NCI-H1436 treated with DMSO at 0.1 percent for 48 hours (cell line): ENCODE measurements at places on chromosomes 11 and 22.

GRCh38 chr11:12646478-12646877, 27.7 kb upstream of the TEAD1 start:
- DNase-seq = no peak

- DNase-seq = no peak
These were observed 42.8 kb downstream of the GLYAT start for GRCh38 chr11:58688789-58689503.

- DNase-seq = no peak
These were observed 344.5 kb downstream of the LARGE1 start for GRCh38 chr22:33575771-33576170.

DNA sequence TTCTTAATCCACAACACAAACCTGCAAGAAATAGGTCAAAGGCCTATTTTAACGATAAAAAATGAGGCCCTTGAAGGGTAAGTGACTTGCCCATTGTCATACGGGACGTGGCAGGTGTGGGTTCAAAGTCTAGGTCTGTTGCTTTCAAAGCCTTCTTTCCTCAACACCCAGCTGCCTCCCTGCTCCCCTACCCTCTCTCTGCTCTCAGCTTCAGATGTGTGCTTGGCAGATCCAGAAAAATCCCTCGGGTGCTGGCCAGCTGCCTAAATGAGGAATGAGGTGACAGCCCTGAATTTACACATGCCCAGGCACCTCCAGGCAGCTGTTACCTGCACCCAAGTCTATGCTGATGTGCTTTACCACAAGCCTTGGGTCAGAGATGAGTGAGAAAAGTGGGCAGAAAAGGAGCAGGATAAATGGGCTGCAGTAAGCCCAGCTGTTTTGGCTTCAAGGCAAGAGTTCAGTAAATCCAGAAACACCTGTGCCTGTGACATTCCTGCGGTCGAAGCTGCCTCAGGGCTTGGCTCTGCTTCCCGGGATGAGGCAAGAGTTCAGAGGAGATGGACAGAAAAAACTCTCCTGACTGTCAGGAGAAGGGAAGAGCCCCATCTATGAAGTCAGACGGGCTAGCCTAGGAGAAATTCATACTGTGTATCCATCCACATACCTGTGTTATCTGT, 49.9 kb upstream of the LDLRAD3 start:
- no peak for DNase-seq

- DNase-seq = no peak
These were observed 193.0 kb upstream of the SNX19 start for GRCh38 chr11:131109257-131109656.

DNA sequence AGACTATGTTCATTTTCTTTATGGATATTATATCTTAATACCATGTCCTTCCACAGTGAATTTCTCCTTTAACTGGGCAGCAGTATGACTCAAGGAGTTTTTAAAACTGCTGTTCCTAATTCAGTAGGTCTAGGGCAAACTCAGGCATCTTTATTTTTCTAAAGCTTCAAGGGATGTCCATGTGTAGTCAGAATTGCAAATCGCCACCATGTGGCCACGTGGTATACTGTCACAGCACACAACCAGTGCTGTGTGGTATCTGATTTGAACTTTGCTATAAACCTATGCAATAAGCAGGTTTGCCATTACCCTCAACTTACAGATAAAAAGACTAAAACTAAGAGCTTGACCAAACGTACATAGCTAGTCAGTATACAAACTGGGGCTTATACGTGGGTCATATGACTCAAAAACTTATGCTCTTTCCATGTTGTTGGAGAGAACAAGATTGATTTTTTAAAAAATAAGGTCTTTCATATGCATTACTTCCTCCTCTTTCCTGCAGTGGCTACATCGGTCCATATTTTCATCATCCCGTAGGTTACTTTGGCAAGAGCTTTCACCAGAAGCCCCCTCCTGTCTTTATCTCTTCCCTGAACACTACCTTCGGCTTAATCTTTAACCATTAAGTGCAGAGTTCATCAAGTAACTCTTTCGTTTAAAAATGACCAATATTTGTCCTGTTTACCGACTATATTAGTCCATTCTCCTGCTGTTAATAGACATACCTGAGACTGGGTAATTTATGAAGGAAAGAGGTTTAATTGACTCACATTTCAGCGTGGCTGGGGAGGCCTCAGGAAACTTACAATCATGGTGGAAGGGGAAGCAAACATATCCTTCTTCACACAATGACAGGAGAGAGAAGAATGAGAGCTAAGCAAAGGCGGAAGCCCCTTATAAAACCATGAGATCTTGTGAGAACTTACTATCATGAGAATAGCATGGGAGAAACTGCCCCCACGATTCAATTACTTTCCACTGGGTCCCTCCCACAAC, 8.0 kb upstream of the HTATIP2 start:
- DNase-seq = no peak

DNA sequence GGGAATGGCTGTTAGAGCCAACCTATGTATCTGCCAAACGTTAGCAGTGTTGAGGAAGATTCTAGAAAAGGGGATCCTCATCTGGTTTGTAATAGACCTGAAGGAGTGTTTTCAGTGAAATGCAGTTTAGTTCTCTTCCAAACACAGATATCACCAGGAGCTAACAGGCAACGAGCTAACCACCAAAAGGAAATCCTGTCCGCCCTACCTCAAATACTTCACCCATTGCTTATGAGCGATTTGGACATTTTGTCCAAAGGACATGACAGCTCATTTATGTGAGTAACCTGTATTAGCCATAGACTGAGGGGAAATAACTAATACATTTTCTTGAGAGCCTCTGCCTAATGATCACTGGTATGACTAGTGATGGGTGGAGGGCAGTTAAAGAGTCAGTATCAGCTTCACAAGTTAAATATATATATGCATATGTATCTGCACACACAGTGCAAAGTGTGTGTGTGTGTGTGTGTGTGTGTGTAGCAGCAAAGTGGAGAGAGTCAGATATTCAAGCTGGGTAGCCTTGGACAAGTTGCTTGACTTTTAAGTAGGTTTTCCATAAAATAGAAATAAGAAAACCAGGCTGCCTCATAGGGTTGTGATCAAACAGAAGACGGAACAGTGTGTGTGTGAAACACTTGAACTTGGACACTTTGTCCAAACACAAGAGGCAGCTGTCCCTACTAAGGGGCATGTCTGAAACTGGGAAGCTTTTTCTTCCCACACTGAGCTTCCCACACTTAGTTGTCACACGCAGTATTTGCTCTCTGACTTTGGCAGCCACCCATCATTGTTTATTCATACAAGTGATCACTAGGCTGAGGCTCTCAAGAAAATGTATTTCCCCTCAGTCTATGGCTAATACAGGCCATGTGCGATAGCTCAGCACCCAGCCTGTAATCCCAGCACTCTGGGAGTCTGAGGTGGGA, 940 bp upstream of the C11orf91 start:
- no peak for DNase-seq

- no peak for DNase-seq
These were observed 100.1 kb downstream of the ATXN10 start for GRCh38 chr22:45771711-45772110.

DNA sequence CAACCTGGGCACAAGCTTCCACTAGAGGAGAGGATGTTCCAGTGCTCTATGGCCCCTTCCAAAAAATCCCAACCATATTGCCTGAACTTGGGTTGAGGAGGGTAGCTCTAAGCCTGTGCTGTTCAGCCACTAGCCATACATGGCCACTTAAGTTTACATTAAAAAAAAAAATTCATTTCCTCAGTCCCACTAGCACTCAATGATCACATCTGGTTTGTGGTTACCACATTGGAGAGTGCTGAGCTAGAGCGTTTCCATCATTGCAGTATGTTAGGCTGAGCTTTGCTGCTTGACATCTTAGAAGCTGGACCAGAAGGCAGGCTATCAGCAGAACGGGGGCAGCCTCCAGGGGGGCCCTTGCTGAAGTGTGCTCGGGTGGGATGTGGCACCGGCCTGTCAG, 43.5 kb upstream of the CYP2D6 start:
- no peak for DNase-seq

DNA sequence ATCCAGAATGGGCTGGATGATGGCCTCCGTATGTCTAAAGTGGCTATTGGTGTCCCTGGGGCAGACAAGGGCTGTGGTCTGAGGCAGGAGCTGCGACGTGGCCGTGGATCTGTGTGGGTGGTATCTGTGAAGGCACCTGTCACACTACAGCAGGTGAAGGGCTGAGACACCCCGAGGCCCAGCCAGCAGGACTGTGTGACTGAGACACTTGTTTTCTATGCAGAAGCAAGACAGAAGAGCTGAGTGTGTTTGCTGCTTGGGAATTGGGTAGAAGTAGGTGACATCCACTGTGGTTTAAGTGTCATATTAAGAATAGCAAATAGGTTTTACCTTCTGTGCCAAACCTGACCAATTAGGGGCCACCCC, 35.0 kb downstream of the AMPD3 start:
- no peak for DNase-seq

- no peak for DNase-seq
These were observed 44.0 kb upstream of the KIRREL3 start for GRCh38 chr11:127044535-127044934.

- DNase-seq = no peak
These were observed 3.7 kb upstream of the RPS6KA4 start for GRCh38 chr11:64355078-64355940.

GRCh38 chr22:43200555-43200954, 13.6 kb upstream of the TTLL12 start:
- DNase-seq = no peak

GRCh38 chr11:32006799-32007388, 84.0 kb upstream of the RCN1 start:
- no peak for DNase-seq

GRCh38 chr22:42519525-42520401, at the start of gene RRP7A:
Gene RRP7A (minus strand): TSS chr22:42519796. CDS start chr22:42519786, 10 bp downstream.
- peak; percentile 10 for DNase-seq

- no peak for DNase-seq
These were observed 137.3 kb upstream of the SORL1-AS1 start for GRCh38 chr11:121589946-121590537.

DNA sequence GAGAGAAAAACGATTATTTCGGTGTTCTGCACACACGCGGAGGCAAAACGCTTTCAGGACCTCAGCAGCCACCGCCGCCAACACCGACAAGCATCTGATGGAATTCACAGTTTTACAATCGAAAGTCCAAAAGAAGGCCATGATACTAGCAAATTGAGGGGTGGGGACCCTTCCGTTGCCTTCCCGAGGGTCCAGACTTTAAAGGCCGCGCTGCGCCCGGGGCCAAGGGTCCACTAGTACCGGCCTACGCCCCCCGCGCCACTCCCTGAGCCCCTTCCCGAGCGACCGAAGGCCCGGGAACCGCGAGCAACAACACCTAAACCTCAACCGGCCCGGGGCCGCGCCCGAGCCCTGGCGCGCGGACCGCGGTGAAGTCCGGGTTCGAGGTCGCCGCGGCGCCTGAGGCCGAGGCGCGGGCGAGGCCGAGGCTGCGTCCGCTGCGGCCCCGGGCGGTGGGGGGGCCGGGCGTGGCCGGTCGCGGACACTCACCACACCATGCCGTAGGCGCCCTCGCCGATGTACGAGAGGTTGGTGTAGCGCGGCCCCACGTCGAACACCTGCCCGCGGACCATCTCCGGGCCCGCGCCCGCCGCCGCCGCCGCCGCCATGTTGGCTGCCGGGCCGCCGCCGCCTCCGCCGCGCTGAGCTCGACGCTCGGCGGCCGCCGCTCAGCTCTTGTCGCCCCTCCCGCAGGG, 465 bp downstream of the MAPK1 start:
- no peak for DNase-seq

DNA sequence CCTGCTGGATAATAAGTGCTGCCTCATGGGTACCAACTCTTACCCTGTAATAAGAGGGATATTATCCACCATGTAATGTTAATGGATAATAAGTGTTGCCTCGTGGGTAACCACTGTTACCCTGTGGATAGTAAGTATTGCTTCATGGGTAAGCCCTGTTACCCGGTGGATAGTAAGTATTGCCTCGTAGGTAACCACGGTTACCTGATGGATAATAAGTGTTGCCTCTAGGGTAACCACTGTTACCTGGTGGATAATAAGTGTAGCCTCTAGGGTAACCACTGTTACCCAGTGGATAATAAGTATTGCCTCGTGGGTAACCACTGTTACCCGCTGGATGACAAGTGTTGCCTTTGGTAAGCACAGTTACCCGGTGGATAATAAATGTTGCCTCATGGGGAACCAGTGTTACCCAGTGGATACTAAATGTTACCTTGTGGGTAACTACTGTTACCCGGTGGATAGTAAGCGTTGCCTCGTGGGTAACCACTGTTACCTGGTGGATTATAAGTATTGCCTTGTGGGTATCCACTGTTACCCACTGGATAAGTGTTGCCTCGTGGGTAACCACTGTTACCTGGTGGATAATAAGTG, 18.6 kb upstream of the NXPE4 start:
- no peak for DNase-seq

- DNase-seq = no peak
These were observed 2.0 kb downstream of the ARVCF start for GRCh38 chr22:20014526-20015186.

GRCh38 chr22:32024796-32025195, 18.3 kb upstream of the SLC5A1 start:
- no peak for DNase-seq

DNA sequence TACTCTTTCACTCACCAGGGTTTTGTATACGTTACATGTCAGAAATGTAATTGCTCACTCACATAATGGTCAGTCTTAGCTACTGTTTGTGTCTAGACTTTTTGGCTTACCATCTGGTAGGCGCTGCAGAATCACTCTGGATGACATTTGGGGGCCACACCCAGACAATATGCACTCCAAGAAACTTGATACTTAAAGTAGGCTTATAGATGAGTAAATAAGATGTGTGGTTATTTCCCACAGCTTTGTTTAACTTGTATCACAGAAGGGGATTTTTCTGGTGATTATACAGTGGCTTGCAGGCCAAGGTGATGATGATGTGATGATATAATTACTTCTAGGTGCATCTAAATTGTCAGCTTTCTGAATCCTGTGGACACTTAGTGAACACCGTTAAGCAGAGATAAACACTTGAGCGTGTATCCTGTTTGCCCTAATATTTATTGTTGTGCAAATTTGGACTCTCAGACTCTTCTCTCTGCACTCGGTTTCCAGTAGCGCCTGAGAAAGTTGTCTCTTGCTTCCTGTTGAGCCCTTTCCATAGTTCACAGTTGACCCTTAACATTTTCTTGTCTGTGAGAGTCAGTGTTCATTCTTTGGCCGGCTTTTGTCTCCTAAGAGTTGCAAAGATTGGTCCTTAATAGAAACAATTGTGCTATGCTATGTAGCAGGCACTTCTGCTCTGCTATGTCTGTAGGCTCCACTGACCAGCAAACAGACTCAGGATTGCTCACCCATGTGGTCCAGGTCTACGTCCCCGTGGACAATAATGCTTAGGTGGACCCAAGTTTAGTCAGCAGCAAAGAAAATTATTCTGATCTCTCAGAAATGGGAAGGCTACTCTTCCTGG, 89.3 kb downstream of the PRR5L start:
- DNase-seq = no peak

GRCh38 chr11:65851811-65852507, 6.0 kb downstream of the CFL1 start:
- no peak for DNase-seq

DNA sequence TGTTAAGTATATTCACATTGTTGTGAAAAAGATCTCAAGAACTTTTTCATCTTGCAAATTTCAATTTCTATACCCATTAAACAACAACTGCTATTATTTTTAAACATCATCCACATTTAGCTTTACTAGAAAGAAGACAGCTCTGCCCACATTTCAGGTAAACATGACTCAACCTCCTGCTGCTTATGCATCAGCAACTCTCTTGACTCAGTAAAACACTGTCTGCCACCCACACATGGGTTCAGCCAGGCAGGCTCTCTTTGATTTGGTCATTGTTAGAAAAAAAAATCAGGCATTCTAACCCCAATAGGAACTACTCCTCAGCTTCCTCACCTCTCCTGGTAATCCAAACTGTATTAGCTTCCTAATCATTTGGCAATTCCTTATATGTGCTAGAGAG, 5.1 kb upstream of the ENDOD1 start:
- DNase-seq = no peak

- DNase-seq = no peak
These were observed 88.4 kb downstream of the CDKN1C start for GRCh38 chr11:2797121-2797711.
